Suprapubic skin (tissue), 4 donors: ENCODE measurements at places on chromosomes 2 and 18.

- no peak for DNase-seq
Observed at GRCh38 chr2:151262629-151263028, 966 bp upstream of the RBM43 start.

DNA sequence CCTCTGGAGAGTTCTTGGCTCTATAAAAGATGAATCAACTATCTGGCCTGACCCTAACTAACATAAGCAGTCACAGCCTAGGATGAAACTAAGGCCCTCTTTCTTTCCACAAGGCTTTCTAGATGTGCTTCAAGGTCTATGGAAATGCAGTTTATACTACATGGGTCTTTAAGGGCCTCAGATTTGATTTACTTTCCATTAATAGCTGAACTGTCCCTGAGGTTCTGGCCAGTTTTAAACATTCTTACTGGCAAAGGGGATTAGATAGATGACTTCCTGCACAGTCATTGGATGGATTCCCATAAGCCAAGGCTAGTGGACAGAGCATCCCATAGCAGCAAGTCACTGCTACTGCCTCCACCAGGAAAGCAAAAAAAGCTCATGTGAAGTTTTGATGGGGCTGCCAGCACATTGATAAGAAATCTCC, 38.1 kb upstream of the LCLAT1 start:
- no peak for DNase-seq

DNA sequence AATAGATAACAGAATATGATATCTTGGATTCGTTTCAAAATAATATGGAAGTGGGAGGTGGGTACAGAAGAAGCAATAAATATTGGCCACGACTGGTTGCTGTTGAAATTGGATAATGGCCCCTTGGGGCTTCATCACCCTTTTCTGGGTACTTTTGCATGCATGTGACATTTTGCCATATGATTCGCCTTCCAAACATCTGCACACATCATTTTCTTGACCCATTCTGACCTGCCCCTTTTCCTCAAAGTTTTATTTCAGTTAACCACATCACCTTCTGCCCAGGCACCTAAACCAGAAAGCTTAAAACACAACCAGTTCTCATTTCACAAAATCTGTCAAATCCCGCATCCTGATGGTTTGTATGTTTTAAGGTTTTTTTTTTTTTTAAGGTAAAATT, 116.7 kb upstream of the AGAP1 start:
- DNase-seq: no peak

DNA sequence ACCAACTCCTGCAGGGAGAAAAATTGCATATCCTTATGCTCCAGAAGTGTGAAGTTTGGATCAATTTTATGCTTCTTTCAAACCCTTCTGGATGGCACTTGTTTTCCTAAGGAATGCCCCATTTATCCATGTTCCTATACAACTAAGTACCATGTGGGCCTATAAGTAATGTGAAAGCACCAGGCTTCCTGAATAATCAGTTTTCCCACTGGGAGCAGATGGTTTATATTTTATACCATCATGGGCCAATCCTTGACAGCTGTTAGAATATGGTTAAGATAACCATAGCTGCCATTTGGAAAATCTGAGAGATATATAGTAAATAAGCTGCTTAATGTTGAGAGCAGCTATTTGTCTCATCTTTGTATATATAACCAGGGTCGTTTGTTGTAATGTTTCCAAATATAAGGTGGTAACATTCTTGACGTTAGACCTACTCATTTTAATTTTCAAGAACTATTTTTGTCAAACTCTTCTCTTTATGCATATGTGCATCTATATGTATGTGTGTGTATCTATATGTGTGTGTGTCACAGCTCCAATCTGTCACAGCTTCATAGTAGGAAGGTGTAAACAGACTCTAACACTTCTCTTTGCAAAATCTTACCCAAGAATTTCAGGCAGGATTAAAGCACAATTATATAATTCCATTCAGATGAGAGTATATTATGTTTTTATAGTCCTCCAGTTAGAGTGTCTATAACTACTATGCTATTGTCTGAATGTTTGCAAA, 458.7 kb upstream of the GCFC2 start:
- no peak for DNase-seq

DNA sequence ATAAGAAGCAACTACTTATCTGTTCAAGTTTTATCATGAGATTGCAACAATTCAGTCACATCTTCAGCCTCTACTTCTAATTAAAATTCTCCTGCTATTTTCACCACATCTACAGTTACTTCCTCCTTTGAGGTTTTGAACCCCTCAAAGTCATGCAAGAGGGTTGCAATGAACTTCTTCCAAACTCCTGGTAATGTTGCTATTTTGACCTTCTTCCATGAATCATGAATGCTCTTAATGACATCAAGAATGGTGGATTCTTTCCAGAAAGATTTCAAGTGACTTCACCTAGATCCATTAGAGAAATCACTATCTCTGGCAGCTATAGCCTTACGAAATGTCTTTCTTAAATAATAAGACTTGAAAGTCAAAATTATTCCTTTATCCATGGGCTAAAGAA, 1052.8 kb upstream of the NRXN1 start:
- no peak for DNase-seq

DNA sequence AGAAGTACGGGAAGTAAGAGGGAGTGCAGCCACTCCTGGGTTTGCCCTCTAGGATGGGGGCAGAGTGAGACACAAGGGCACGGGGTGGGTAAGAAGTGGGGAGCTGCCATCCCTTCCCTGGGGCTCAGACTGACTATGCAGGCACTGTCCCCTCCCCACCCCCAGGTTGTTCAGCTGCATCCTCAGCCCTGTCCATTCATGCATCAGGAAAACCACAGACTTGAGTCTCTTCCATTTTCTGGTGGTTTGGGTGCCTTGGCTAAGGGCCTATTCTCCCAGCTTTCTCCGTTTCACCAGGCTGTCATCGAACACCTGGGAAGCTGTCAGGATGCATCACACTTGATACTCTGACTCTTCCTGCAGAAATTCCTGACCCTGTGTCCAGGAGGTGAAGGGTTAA, 111.9 kb downstream of the TFCP2L1 start:
- DNase-seq: no peak

GRCh38 chr2:38835015-38835601, 40.6 kb downstream of the DHX57 start:
- no peak for DNase-seq

DNA sequence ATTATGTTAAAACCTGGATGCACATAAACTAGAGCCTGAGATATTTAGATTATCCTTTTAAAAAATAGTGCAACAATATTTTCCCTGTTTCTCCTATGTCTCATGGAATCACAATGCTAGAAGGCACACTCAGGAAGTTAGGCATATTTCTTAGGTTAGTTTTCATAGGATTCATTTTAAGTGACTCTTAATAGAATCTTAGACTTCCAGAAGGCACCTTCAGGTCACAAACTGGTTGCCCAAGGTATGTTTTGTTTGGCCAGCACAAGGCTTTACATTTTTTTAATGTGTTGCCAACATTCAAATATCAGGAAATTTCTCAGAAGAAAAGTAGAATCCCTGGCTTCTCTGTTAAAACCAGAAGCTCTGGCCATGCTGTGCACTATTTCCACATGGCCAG, 129.3 kb downstream of the LNPK start:
- DNase-seq: no peak

GRCh38 chr18:32032609-32033008, 14.0 kb downstream of the RNF125 start:
- no peak for DNase-seq

DNA sequence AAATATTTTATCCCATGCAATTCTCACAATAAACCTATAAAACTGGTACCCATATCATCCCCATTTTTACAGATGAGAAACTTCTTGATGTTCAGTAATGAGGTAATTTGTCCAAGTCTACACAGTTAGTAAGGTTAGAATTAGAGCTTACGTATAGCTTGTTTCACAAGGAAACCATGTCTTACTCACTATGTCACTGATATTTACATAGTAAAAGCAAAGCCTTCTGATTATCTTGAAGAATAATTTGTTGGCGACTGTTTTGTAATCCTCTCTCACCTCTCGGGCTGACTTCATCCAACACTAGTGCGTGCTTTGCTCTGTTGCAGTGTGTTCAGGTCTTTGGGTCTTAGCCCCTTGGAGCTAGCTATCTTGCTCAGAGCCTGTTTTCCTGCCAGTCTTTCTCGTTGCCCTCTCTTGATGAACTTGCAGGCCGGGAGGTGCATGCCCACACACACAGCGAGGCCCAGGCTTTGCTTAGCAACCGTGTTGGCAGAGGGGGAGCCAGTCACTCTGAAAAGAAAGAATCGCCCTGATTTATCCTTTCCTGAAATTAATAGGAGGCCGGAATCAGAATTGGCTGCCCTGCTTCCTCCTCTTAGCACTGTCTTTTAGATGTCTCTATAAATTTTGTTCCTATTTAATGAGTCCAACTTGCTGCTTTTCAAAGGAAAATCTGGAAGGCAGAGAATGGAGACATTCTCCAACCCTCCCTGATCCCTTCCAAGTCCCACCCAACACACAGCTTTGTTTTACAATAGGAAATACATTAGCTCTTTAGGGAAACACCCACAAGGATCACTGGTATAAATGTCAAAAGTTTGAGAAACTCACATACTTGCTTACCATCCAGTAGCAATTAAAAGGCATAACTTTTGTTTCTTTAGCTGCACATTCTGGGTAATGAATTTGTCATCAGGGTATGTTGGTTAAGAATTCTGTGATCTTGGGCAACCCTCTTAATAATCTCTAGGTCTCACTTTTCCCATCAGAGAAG, 97.6 kb upstream of the SEC11C start:
- DNase-seq: no peak

- no peak for DNase-seq
Observed at GRCh38 chr2:226354434-226354833, 445.2 kb downstream of the IRS1 start.

- DNase-seq: no peak
Observed at GRCh38 chr18:58866066-58866772, 1.5 kb downstream of the ZNF532 start.
